Activated T-cell treated with anti-CD3 and anti-CD28 coated beads for 48 hours (primary cell): ENCODE measurements at places on chromosomes 1 and 21.

GRCh38 chr21:41361786-41362604, at the start of gene MX2:
Gene MX2, plus strand, starts transcription at chr21:41362027. Its CDS starts 14,880 bp downstream, at chr21:41376907.
- DNase-seq: peak; percentile 60

DNA sequence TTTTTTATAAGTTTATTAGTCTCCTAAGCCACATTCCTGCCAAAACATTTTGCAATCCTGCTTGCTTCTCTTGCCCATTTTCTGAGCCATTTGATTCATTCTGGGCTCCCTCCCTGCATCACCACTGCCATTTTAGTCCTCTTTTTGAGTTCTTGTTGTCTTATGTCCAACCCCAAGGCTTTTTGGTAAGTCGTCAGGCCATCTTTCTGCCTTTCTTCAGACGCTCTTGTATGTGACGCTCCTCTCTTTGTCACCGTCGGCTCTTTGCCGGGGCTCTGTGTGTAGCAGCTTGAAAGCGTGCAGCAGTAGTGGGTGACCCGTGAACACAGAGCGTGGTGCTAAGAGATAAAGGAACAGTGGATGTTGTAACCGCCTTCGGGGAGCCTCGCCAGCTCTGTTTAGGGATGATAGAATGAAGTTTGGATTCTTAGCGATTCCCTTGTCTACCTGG, 14.6 kb downstream of the HUNK start:
- DNase-seq: no peak

DNA sequence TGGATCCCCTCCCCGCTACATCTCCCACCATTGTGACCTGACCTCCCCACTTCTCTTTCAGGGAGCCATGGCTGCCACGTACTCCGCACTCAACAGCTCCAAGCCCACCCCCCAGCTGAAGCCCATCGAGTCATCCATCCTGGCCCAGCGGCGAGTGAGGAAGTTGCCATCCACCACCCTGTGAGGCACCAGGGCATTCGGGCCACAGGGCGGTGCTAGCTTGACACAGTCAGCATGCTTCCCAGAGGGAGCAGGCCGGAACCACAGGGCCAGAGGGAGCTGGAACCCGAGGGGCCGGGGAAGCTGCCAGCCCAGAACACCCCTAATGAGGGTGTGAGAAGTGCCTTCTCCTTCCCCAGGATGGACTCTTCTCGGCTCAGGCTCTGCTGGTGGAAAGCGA, 44.5 kb downstream of the RPS6KA1 start:
- no peak for DNase-seq

DNA sequence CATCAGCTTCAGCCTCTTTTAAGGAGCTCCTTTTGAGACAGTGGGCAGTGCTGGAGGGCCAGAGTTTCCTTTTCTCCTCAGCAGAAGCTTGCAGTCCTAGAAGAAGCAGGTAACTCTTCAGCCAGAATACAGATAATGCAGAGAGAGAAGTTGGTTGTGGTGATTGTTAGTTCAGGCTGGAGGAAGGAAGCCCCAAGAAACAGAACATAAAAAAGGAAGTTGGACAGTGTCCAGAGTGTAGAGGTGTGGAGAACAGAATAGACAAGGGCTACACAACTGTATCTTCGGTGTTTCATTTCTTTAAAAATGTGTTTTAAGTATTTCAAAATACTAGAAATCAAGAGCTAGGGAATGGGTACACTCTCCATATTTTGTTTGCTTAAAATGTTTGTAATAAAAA, 6.4 kb upstream of the TACSTD2 start:
- no peak for DNase-seq

DNA sequence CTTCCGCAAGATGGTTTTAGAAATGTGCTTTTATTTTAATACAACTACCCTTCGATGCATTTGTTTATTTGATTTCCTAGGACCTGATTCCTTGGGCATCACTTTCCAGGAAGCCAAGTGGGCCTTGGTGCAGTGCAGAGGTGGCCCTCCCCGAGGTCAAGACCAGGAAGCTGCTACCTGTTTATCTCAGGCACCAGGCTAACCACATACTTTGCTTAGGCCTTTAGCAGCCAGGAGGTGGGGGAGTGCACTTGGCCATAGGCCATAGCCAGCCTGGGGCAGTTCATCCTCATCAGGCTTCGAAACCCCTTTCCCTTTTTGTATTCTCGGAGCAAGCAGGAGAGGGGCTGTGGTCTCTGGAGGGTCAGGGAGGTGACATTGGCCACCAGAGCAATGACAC, 45.4 kb downstream of the SMYD2 start:
- no peak for DNase-seq

DNA sequence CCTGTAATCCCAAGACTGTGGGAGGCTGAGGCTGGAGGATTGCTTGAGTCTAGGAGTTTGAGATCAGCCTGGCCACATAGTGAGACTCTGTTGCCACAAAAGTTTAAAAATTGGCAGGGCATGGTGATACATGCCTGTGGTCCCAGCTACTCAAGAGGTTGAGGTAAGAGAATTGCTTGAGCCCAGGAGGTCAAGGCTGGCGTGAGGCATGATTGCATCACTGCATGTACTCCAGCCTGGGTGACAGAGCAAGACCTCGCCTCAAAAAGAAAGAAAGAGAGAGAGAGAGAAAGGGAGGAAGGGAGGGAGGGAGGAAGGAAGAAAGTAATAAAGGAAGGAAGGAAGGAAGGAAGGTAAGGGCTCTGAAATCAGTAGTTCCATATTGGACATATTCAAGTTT, 25.0 kb downstream of the GLUL start:
- no peak for DNase-seq

DNA sequence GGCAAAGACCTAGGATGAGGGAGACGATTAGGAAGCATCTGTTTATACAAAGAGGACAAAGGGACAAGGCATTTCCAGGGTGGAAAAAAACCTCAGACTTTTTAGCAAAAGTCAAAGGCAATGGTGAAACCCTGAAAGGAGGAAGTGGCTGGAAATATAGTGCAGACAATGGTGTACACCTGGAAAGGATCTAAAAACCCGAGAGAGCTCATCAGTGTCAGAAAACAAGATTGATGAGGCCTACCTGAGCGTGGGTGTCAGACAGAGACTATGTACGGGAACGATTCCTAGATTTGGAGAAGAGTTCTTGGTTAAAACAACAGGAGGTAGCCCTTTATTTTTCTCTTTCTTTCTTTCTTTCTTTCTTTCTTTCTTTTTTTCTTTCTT, 68.8 kb upstream of the HUNK start:
- DNase-seq: no peak

DNA sequence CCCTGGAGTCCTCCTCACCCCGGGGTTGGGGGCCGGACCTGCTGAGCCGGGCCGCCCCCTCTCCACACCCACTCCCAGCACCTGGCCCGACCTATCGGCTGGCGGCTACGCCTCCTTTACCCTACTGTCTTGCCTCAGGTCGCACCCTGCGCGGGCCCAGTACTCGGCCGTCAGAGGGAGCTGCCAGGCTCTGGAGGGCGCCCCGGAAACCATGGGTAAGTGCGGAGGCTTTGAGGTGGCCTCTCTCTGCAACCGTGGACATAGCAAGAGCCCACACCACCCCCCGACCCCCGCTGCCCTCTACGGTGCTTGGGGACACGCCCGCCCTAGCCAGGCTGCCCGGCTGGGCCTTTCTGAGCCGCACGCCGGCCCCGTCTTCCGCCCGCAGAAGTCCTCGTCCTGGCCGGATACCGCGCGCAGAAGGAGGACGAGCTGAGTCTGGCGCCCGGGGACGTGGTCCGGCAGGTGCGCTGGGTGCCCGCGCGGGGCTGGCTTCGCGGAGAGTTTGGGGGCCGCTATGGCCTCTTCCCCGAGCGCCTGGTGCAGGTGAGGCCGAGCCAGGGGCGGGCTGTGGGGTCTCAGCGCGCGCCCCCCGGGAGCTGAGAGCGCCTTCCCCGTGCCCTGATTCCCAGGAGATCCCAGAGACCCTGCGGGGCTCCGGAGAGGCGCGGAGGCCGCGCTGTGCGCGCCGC, at the start of gene SH3D21:
Gene SH3D21, plus strand, starts transcription at position 159 of the 692 bp plus-strand sequence. Its CDS starts 53 bp downstream, at position 212.
- peak; percentile 49 for DNase-seq

DNA sequence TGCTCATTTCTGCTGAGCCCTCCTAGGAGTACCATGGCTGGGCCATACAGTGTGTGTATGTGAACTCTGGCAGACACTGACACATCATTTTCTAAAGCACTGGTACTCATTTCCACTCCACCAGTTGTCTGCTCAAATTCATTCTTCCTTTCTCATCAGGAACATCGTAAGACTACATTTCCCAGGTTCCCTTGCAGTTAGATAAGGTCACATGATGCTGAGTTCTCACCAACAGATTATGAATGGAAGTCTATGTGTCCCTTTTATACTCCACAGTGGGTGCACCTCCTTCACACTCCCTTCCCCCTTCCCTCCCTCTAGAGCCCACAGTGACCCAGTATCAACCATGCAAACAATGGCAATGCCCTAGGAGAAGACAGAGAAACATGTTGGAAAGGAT, 38.3 kb upstream of the PAX7 start:
- no peak for DNase-seq

- no peak for DNase-seq
These were observed 130.4 kb upstream of the ADGRL2 start for GRCh38 chr1:81670286-81670685.

- DNase-seq: no peak
These were observed 188.8 kb downstream of the ADGRL2 start for GRCh38 chr1:81989524-81989923.

- peak; percentile 36 for DNase-seq
These were observed 68.9 kb downstream of the LRRC8C start for GRCh38 chr1:89701746-89702241.

- DNase-seq: no peak
These were observed 6.3 kb upstream of the SGIP1 start for GRCh38 chr1:66527686-66528085.

- DNase-seq: no peak
These were observed 230.1 kb downstream of the TRABD2B start for GRCh38 chr1:47766832-47767740.

GRCh38 chr1:156268336-156268735, 14.3 kb downstream of the SMG5 start:
- no peak for DNase-seq

DNA sequence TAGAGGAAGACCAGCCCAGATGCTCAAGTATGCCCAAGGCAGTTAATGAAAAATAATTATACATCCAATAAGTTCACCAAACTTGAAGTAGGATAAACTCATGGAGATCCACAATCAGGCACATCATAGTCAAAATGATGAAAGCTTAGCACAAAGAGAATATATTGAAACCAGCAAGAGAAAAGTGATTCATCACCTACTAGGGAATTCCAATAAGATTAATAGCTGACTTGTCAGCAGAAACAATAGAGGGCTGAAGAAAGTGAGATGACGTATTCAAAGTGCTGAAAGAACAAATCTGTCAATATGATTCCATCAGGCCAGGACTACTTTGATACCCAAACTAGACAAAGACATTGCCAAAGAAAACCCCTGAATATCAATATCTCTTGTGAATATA, 251.7 kb upstream of the BEND5 start:
- no peak for DNase-seq

DNA sequence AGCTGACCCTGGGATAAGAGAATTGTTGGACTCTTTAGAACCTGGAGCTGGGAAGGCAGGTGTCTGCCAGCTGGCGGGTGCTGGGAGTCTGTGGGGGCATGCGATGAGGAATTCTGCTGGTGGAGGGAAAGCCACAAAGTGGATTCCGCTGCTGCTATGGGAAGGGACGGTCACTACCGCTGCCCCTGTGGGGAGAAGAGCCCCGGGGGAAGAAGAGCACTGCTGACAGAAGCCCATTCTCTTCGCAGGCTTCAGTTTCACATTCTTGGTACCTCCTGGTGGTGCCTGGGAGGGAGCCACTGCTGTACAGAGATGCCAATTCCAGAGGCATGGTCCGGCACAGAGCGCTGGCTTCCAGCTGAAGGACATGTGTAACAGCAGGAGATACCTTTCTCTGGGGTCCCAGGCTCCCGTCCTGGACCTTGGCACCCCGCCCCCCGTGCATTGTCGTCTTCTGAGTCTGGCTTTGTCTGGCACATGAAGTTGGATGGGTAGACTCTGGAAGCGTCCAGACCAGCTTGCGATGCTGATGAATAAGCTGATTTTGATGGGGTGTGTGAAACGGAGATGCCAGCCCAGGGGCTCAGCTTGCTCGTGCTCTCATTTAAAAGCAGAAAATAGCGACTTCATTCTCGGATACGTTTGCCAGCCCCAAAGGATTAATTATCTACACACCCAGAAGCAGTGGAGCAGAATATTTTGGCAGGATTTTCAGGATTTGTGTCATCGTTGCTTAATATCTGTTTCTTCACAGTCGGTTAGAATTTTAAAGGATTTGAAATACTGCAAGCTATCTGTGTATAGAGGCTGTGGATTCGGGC, 13.2 kb downstream of the PDXK start:
- no peak for DNase-seq

DNA sequence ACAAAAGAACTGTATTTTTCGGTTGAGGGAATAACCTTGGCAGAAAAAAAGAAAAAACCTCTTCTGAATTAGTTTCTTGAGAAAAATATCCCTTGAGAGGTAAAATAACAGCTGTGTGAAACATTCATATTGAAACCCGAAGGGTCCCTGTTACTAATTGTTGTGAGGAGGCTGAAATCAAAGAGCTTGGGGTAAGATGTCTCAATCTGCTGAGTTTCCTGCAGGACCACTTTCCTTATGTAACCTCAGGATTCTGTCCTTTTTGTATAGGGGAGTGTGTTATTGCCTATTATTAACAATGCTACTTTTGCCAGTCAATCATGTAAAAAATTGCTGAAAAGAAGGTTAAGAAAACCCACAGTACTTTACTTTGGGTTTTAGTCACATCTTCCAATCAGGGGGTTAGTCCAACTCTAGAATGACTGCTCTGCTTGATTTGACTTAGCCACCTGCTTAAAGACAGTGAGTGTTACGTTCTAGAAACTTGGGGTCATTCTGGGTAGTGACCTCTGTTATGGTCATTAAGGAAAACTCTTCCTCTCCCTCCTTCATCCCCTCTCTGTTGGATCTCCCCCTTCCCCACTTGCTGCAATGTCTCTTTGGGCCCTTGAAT, 138.8 kb downstream of the GIPC2 start:
- DNase-seq: no peak

GRCh38 chr21:29242201-29242600, 56.5 kb upstream of the BACH1 start:
- no peak for DNase-seq

- DNase-seq: no peak
These were observed 58.7 kb downstream of the NENF start for GRCh38 chr1:212491454-212491853.
